ENCODE measurements at places on chromosomes 4 and X.

- DNase-seq = no peak
These were observed 164.7 kb downstream of the CHIC2 start for GRCh38 chr4:53899586-53900270.

DNA sequence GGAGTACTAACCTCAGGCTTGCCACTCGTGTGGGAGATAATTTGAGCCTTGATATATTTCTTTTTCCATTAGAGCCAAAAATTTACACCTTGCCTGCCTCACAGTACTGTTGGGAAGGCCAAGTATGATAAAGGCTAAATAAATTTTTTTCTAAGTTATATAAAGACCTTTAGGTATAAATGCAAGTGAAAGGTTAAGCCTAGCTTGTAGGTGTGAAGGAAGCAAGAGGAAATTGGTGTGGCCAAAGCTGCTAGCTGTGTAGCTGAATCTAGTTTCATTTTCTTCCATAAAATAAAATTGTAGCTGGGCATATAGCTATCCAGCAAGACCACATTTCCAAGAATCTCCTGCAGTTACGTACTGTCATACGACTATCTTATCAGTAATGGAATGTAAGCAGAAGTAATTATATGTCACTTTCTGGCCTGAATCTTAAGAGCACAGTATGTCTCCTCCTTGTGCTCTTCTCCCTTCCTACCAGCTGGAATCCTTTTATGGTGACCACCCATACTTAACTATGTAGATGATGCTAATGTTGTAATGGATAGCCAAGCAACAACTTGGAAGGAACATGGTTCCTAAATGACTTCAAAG lies 14.3 kb upstream of the GABRE start:
- no peak for DNase-seq

DNA sequence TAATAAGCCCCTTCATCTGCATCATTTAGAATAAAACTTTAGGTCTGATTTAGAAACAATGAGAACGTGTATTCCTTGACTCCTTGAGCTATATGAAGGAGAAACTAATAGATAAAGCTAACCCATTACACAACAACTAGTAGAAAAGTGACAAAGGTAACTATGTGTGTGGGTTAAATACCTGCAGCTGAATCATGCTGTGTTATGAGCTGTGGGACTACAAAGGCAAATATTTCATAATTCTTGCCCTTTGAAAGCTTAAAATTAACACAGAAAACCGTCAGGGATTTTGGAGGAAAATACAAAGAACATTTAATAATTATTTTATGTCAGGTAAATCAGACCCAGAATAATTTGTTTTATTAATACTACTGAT lies 898 bp upstream of the NDP start:
- no peak for DNase-seq

GRCh38 chr4:100093091-100093866 lies 97.0 kb downstream of the DDIT4L start:
- DNase-seq = peak; percentile 81

DNA sequence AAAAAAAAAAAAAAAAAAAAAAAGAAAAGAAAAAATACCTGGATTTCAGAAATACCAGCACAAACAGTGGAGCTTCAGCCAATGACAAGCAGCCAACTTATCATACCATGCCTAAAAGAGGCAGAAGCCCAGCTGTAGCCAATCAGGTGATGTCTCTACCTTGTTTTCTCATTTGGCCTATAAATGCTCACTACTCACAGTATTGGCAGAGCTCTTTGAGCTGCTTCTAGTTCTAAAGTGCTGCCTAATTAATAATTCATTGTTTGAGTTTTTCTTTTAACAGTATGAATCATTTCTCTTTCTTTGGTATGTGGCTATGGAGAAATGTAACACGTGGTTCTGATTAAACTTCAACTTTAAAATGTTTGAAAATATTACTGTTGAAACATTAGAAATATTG lies 188.8 kb upstream of the TECRL start:
- no peak for DNase-seq

GRCh38 chr4:7584606-7585159 lies 150.0 kb upstream of the PSAPL1 start:
- no peak for DNase-seq

DNA sequence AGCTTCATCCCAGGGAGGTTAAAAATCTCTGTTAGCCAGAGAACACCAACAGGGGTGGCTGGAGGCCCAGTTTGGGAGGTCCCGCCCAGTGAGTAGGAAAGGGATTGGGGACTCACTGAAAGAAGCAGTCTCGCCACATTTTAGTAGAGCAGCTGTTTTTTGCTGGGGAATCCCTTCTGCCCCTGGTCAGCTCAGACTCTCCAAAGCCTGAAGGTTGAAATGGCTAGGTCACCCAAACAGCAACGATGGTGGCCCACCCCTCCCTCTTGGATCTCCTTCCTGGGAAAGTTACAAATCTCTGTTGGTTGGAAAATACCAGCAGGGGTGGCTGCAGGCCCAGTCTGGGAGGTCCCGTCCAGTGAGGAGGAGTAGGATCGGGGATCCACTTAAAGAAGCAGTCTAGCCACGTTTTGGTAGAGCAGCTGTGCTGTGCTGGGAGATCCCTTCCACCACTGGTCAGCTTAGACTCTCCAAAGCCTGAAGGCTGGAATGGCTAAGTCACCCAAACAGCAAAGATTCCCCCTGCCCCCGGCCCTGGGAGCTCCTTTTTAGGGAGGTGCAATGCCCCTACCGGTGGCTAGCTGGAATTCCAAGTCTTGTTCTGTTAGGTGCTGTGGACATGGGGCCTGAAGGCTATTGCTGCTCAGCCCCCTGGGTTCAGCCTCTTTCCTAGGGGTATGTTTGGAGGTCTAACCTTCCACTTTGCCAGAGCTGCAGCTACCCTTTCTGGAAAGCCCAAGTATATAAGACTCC lies 40.0 kb upstream of the TEX13A start:
- no peak for DNase-seq

- no peak for DNase-seq
These were observed 65.4 kb upstream of the NKX1-1 start for GRCh38 chr4:1471443-1472147.

DNA sequence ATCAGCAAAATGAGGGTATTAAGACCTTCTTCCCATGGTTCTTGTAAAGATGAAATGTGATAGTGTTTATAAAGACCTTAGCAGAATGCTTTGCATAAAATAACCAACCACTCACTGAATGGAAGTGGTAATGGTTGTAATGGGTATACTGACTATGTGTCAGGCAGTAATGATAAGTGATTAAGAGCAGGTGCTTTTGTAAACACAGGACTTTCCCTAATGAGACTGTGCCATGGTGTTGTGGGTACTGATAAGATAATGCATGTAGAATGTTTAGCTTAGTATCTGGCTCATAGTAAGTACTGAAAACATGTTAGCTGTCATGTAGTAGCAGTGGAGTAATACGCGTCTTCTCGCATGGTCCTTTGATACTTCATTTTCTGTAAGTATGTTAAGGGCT lies 6.9 kb downstream of the LSM6 start:
- no peak for DNase-seq

DNA sequence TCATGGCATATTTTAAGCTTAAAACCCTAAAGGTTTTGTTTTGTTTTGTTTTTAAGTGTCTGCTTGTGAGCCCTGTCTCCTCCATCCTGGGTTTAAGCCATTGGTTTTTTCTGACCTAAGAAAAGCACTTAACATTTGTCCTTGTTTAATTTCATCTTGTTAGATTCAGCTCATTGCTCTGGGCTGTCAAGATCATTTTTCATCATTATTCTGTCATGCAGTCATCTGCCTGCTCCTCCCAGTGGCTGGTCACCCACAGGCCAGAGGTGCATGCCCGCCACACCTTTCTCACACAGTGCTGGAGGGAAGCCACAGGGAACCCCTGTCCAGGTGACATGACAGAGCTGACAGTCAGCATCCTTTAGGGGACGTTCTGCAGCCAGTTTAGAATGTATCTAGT lies 11.7 kb upstream of the REELD1 start:
- DNase-seq = no peak

GRCh38 chr4:119977076-119977940 lies 89.3 kb downstream of the MAD2L1 start:
- DNase-seq = no peak

DNA sequence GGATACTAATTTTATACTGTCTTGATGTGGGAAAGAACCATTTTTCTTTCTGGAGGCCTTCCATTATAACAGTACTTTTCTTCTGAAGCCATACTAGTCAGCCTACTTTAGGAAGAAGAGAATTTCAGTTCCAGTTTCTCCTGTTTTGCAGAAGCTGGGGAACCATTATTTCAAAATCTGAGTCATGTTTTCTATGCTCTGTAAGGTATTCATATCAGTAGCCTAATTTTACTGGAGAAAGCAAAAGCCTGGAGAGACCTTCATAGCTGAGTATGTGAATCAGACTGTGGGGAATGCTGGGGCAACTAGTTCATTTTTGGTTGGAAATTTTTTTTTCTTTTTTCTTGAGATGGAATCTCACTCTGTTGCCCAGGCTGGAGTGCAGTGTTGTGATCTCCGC lies 22.4 kb downstream of the AFF1 start:
- peak; percentile 47 for DNase-seq

DNA sequence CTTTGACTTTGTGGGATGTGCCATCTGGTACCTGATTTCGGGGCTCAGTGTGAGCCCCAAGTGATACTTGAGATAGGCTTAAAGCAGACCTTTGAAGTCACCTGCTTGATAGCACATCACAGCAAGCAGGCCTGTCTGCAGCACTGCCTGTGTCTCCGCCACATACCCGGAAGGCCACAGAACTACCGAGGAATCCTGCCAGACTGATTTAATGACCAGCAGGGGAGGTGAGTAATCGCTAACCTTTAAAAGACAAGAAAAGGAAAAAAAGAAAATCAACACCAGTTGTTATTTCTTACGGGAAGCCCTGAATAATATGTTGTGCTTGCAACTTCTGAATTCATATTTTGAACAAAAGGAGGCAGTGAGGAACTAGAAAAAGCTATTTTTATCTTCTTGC lies 6.8 kb downstream of the PTCHD1 start:
- DNase-seq = no peak

- no peak for DNase-seq
These were observed 80.5 kb downstream of the CLDN34 start for GRCh38 chrX:10047631-10048030.

- no peak for DNase-seq
These were observed 187.6 kb downstream of the TSPAN5 start for GRCh38 chr4:98470831-98471230.

GRCh38 chr4:55906989-55907388 lies 41.8 kb upstream of the CEP135 start:
- no peak for DNase-seq

DNA sequence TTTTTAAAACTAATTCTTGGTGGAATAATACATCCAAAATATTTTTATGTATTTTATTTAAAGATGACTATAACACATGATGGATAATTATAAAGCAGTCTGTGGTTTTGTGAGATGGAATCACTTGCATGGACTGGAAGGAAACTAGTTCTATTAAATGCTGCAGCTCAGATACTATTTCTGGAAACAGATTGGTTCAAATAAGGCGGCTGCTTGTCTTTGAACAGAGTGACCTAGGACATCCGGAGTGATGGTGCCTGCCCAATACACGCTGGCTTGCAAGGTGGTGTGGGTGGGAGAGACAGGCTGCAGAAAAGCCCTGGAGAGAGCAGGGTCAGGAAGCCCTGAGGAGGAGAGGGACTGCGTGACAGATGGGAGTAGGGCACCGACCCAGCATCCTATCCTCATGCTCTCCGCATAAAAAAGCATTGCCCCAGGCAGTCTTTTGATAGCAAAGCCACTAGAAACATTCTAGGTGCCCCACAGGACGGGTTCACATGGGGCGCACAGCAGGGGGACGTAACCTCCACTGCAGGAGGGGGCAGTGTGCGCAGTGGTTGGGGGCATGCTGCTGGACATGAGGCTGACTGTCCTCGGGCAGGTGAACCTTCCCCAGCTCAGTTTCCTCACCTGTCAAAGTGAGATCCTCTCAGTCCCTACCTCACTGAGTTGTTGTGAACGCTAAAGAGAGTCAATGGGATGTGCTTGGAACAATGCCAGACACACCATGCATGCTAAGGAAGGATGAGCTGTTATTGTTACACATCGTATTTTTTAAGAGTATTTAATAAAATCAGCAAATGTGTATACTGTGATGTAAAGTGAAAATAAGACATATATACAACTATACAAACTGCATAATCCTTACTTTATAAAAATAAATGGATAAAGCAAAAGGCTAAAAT lies 71.3 kb downstream of the EVC2 start:
- DNase-seq = no peak

GRCh38 chr4:3304831-3305609 lies 12.2 kb downstream of the RGS12 start:
- DNase-seq = no peak

GRCh38 chr4:25929298-25929686 lies 15.3 kb downstream of the SMIM20 start:
- no peak for DNase-seq

- no peak for DNase-seq
These were observed 24.8 kb downstream of the NHSL2 start for GRCh38 chrX:71935476-71935875.

DNA sequence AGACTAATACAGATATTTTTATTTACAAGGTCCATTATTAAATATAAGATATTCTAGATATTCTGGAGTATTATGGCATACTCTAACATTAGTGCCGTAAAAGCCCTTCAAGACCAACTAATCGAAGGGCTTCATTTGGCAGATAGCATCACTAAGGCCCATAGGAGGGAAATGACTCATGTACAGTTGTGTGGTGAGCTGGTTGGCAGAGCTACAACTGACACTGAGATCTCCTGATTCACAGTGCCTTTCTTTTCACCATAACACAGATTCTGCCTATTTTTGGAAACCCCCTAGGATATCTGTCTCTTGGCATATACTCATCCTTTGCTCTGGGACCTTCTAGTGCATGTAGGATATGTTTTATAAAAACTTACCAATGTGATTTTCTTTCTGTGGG lies 201.7 kb upstream of the AFF2 start:
- DNase-seq = no peak

- DNase-seq = no peak
These were observed 60.6 kb downstream of the F8 start for GRCh38 chrX:154961947-154962346.

DNA sequence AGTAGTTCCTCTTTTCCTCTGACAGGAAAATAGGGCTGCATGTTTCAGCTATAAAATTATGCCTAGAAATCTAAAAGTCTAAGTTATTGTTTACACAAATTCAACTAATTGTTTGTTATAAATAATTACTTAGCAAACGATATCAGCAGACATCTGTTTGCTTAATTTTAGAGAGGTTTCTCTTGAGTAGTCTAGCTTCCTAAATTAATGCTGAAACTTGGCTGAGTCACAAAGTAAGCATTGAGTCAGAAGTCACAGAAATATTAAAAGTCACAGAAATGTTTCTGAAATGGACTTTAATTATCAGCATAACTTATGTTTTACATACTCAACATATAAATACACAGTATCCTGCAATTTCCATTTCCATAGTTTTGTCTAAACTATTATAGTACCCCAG lies 1044.0 kb downstream of the CCSER1 start:
- no peak for DNase-seq

DNA sequence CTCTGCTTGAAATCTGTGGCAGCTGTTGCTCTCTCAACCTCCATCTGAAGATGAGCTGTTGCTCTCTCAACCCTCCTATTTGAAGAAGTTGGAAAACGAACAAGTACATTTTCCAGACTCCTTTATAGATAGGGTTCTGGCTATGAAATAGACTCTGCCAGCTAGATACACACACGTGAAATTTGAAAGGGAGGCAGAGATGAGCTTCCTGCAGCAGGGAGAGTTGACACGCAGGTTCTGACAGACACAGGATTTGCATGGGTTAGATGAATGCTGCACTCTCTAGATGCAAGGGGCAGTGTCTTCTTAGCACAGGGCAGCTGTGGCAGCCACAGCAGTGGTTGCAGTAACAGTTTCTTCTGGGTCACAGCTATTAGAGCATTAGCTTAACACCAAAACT lies 8.0 kb upstream of the PYURF start:
- DNase-seq = no peak

- no peak for DNase-seq
These were observed 155.0 kb downstream of the FBXW7 start for GRCh38 chr4:152380919-152381318.

GRCh38 chr4:7160951-7161440 lies 31.3 kb upstream of the SORCS2 start:
- DNase-seq = no peak

All from SJSA1 (cell line).